Naive B cell (primary cell): ENCODE measurements at places on chromosomes 13 and 19. TPM values are rescaled to one million over a fixed set of nuclear protein-coding genes. Genes with fewer than 3 reads are reported as not detected.
A peak's percentile ranks its signal among the peaks of the same experiment; 100 is the strongest.

Gene SERP2
- not detected for polyA plus RNA-seq

Gene PRTN3
- not detected for polyA plus RNA-seq

GRCh38 chr19:30870876-30871275 is 478.4 kb downstream of the TSHZ3 start:
- H3K27ac ChIP-seq: no peak overlapping the region
- no peaks in the 10 kb centered on the region for H3K36me3 ChIP-seq
- H3K4me1 ChIP-seq: no peaks in the 10 kb centered on the region

Gene PTH2
- not detected for polyA plus RNA-seq

- H3K4me3 ChIP-seq: peak within 1 kb of the TSS; percentile 82
- DNase-seq: no peak
- peak within 1 kb of the TSS; percentile 55 for H3K27ac ChIP-seq
- no peaks in the 10 kb centered on the region for H3K27me3 ChIP-seq
- H3K36me3 ChIP-seq: no peaks in the 10 kb centered on the region
- H3K4me1 ChIP-seq: peaks cover 25% of the 10 kb centered on the region
Measured at GRCh38 chr19:42301646-42302203, at the start of gene PRR19. PRR19 (plus strand) TSS chr19:42302132; CDS start chr19:42309585, 7,453 bp downstream.

Gene CASP14
- polyA plus RNA-seq: not detected

GRCh38 chr13:87779426-87779825 is 108.3 kb downstream of the SLITRK5 start:
- DNase-seq: no peak
- H3K27ac ChIP-seq: no peak overlapping the region

GRCh38 chr19:49167857-49168409 is 10.3 kb downstream of the TRPM4 start:
- H3K4me3 ChIP-seq: no peak overlapping the region
- no peaks in the 10 kb centered on the region for H3K4me1 ChIP-seq
- no peak overlapping the region for H3K27ac ChIP-seq
- DNase-seq: no peak

DNA sequence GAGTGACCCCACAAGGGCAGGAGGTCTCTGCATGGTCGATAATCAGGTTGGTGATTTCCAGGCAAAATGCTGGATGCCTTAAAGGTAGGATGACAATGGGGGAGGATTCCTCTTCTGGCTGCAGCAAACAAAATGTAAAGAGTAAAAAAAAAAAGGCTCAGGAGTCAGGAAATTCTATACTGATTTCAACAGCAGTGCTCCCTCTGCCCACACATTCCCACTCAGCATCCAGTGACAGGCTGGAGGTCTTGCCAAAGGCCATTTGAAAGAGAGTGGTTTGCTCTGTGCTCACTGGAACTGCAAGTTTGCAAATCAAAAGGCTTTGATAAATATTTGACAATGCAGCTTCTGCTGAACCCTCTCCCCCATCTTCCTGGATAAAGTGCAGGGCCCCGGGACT is 135.4 kb downstream of the TNFRSF19 start:
- H3K36me3 ChIP-seq: no peaks in the 10 kb centered on the region
- DNase-seq: no peak
- peaks cover 6% of the 10 kb centered on the region for H3K4me1 ChIP-seq
- H3K27ac ChIP-seq: no peak overlapping the region

- DNase-seq: peak; percentile 79
- peak overlapping the region; percentile 66 for H3K4me3 ChIP-seq
Measured at GRCh38 chr19:3132971-3133792, 2.7 kb upstream of the GNA15 start.

DNA sequence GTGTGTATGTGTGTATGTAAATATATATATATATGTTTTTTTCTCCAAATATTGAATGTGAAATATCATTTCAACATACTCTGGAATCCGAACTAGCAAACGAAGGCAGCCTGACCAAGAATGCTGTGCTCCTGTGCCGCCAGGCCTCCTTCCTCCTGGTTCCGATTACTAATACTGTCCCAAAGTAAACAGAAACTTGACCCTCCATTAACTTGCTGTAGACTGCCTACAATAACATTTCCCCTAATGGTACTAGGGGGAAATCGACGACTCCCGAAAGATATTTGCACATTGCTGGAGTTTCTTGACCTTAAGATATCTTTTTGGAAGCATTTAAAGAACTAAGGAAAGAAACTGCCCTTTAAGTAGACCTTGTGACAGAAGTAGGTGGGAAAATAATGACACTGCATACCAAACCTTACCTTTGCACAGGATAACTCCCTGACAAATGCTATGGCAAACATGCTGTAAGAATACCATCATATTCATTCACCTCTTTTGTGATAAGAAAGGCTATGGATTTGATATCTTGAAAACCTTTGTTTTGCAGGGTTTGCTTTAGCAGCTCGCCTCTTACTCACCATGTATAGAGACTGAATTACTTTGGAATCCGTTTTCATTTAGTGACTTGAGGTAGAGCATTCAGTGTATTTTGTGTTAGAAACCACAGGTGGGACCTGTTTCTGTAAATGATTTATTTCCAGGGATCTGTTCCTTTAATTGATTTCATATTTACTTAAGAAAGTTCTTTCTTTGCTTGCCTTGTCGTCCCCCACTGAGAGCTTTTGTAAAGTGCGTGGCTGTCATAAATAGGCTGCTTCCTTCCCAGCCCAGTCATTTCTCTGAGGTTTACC is 80.1 kb downstream of the KLF5 start:
- no peak overlapping the region for H3K27ac ChIP-seq
- H3K4me3 ChIP-seq: no peak overlapping the region
- no peak for DNase-seq
- no peaks in the 10 kb centered on the region for H3K36me3 ChIP-seq
- peaks cover 8% of the 10 kb centered on the region for H3K27me3 ChIP-seq
- no peaks in the 10 kb centered on the region for H3K4me1 ChIP-seq

DNA sequence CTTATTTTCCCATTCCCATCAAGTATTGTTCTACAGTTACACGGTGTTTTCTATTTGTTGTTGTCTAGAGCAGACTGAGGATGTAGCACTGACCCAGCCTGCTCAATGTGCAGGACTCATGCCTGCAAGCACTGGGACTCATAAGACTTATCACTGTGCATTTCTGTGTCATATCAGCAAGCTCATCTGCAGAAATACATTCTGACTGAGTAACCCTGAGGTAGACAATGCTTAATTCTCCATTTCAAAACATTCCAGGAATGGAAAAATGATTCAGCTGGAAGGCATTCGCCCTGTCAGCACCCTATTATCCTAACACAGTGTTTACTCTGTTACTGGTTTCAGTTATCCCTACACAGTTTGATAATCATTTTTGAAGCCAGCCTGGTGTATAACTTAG is 2506.4 kb downstream of the PCDH9 start:
- H3K27me3 ChIP-seq: no peaks in the 10 kb centered on the region
- DNase-seq: no peak
- H3K4me3 ChIP-seq: no peak overlapping the region
- H3K27ac ChIP-seq: no peak overlapping the region

DNA sequence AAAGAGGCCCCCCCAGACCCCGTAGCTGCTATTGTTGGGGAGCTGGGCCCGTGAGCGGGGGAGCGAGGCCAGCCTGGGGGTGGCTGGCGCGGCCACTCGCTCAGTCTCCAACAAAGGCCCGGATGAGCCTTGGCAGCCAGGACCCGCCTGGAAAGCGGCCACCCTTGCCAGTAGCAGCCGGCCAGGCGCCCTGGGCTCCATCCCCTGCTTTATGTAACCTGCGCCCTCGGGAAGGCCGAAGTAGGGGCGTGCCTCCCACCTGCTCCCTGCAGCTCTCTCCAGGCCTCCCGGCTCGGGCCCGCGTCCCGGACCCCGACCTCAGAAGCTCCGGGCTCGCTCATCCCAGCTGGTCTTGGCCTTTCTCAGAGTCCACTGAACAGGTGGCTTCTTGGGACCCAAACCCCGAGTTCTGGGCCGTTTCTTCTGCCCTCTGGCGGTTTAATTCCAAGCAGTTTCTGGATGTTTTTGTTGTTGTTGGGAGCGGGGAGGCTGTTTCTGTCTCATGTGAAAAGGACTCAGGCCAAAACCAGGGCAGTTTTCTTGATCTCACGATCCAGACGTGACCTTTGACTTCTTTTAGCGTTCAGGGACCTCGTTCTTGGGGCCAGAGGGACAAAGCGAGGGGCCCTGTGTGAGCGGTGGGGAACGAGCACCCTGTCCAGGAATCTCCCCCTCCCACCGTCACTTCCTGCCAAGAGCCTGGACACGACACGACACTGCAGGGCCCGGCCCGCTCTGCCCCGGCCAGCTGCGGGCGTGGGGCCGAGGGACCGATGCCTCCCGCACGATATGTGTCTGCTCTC is 1.2 kb downstream of the CDC34 start:
- H3K4me1 ChIP-seq: peaks cover 8% of the 10 kb centered on the region
- no peak for DNase-seq
- peak overlapping the region; percentile 82 for H3K4me3 ChIP-seq

- no peak for DNase-seq
- H3K36me3 ChIP-seq: peaks cover 19% of the 10 kb centered on the region
- H3K4me1 ChIP-seq: peaks cover 14% of the 10 kb centered on the region
Measured at GRCh38 chr19:9941231-9941630, 4.9 kb upstream of the OLFM2 start.

Gene ZNF221
- 0.56 TPM for polyA plus RNA-seq

Gene ABHD8
- 6.9 TPM for polyA plus RNA-seq

Gene MISP
- polyA plus RNA-seq: not detected

GRCh38 chr19:19459073-19459472 is 53.6 kb downstream of the GATAD2A start:
- no peak for DNase-seq
- H3K36me3 ChIP-seq: no peaks in the 10 kb centered on the region
- H3K4me1 ChIP-seq: peaks cover 48% of the 10 kb centered on the region
- peak overlapping the region; percentile 97 for H3K27ac ChIP-seq
- H3K27me3 ChIP-seq: no peaks in the 10 kb centered on the region

GRCh38 chr19:36246006-36246481 is 31.1 kb downstream of the ZNF146 start:
- peaks cover 4% of the 10 kb centered on the region for H3K27me3 ChIP-seq
- no peak overlapping the region for H3K4me3 ChIP-seq
- no peak overlapping the region for H3K27ac ChIP-seq
- peaks cover 4% of the 10 kb centered on the region for H3K4me1 ChIP-seq

- no peaks in the 10 kb centered on the region for H3K36me3 ChIP-seq
- H3K4me1 ChIP-seq: peaks cover 5% of the 10 kb centered on the region
- DNase-seq: no peak
- no peak overlapping the region for H3K4me3 ChIP-seq
- H3K27ac ChIP-seq: no peak overlapping the region
- H3K27me3 ChIP-seq: no peaks in the 10 kb centered on the region
Measured at GRCh38 chr13:28741084-28741491, 22.3 kb upstream of the SLC46A3 start.

DNA sequence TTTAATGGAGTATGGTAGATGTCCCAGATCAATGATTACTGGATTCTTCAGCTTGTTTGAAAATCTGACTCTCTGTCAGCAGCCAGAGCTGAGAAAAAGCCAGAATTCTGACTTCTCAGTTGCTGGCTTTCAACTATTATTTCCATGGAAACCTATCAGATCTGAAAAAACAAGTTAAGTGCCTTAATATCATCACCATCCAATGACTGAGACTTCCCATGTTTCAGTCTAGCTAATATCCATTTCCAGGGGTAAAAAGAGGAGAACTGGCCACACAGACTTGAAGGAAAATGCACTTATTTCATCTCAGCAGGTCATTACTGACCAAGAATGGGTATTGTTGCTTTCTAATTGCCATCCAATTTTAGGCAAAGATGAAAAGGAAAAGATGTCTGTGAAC is 75.2 kb downstream of the TNFSF11 start:
- no peaks in the 10 kb centered on the region for H3K36me3 ChIP-seq
- no peak for DNase-seq
- H3K4me1 ChIP-seq: no peaks in the 10 kb centered on the region
- H3K27me3 ChIP-seq: peaks cover 28% of the 10 kb centered on the region
- H3K27ac ChIP-seq: no peak overlapping the region

Gene CEACAM3
- polyA plus RNA-seq: not detected

Gene USE1
- 70.0 TPM for polyA plus RNA-seq

DNA sequence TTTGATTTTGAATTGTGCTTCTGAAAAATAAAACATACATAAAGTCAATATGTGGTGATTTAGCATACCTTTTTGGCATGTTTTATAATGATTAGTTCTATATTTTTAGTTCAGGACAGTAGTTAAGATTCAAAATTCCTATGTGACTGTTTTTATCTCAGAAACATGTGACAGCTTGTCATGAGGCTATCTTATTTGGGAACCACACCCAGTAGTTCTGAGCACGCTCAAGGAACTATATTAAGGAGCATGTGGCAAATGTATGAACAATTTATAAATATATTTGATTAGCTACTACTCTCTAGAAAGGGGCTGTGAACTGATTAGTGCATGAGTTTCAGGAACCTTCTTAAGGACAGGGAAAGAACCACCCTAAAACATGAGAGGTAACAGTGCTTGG is 38.8 kb downstream of the FGF9 start:
- H3K36me3 ChIP-seq: peaks cover 13% of the 10 kb centered on the region
- no peaks in the 10 kb centered on the region for H3K4me1 ChIP-seq
- DNase-seq: no peak

GRCh38 chr19:2973229-2973628 is 4.1 kb upstream of the TLE6 start:
- H3K27me3 ChIP-seq: no peaks in the 10 kb centered on the region
- peaks cover 22% of the 10 kb centered on the region for H3K4me1 ChIP-seq
- DNase-seq: no peak
- no peaks in the 10 kb centered on the region for H3K36me3 ChIP-seq

DNA sequence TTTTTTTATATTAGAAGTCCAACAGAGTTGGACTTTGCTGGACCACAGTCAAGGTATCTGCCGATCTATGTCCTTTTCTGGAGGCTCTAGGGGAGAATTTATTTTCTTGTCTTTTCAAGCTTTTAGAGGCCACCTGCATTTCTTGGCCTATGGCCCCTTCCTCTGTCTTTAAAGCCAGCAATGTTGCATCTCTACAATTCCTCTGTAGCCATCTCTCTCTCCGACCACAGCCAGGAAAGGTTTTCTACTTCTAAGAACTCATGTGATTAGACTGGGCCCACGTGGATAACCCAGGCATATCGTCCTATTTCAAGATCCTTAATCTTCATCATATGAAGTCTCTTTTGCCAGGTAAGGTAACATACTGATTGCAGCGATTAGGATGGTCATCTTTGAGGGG is 43.5 kb upstream of the RGCC start:
- H3K27me3 ChIP-seq: peaks cover 11% of the 10 kb centered on the region
- H3K4me3 ChIP-seq: no peak overlapping the region
- no peaks in the 10 kb centered on the region for H3K36me3 ChIP-seq
- H3K27ac ChIP-seq: peak overlapping the region; percentile 39

DNA sequence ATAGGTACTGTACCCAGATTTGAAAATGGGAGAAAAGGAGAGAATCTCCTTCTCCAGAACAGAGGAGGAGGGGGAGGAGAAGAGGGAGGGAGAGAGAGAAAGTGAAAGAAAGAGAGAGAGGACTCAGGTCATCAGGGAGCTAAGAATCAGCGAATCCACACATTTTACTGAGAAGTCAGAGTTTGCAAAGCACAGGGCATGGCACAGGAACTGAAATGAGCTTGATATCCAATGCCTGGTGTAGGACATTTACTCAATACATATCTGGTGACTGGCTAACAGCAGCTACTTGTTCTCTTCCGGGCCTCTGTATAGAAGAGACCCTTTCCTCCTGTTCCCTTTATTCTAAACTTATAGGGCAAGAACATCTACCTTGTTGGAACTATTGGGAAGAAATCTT is 375.1 kb downstream of the KLF5 start:
- no peaks in the 10 kb centered on the region for H3K36me3 ChIP-seq
- H3K4me3 ChIP-seq: no peak overlapping the region
- no peak for DNase-seq
- no peaks in the 10 kb centered on the region for H3K4me1 ChIP-seq
- H3K27me3 ChIP-seq: no peaks in the 10 kb centered on the region

- H3K27ac ChIP-seq: no peak overlapping the region
- H3K27me3 ChIP-seq: peaks cover 77% of the 10 kb centered on the region
- H3K4me1 ChIP-seq: no peaks in the 10 kb centered on the region
- no peaks in the 10 kb centered on the region for H3K36me3 ChIP-seq
- DNase-seq: no peak
- no peak overlapping the region for H3K4me3 ChIP-seq
Measured at GRCh38 chr19:46052896-46053295, 12.1 kb upstream of the IGFL4 start.
